ENCODE measurements at places on chromosomes 1 and 21. TPM values are rescaled to one million over a fixed set of nuclear protein-coding genes. Genes with fewer than 3 reads are reported as not detected.
A peak's percentile ranks its signal among the peaks of the same experiment; 100 is the strongest.

GRCh38 chr1:172069051-172069450 lies 227.8 kb downstream of the DNM3 start:
- DNase-seq, result no peak

GRCh38 chr21:41048145-41048544 lies 119.8 kb upstream of the BACE2 start:
- DNase-seq, result no peak

DNA sequence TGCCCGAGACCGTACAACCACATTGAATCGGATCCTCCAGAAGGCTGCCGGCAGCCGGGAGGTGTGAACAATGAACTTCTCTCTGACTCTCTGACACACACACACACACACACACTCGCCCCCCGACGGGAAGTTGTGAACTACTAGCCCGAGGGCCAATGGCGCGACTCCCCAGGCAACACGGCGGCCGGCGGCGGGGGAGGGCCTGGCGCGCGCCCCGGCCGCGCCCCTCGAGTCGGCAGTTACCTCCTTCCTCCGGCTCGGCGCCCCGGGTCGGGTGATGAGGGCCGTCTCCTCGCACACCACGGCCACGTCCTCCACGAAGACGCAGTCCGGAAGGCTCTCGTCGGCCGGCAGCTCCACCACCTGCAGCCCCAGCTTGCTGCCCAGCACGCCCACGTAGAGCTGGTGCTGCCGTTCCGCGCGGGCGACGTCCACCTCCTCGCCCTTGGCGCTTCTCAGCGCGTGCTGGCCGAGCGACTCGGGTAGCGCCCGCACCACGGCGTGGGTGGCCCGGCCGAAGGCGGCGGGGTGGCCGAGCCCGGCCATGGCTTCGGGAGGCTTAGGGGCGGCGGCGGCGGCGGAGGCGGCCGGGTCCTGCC lies 361 bp downstream of the DDAH1 start:
- peak; percentile 78 for DNase-seq

- DNase-seq, result no peak
Observed at GRCh38 chr1:186760446-186760845, 68.3 kb upstream of the PLA2G4A start.

- no peak for DNase-seq
Observed at GRCh38 chr1:9882296-9882944, 27.6 kb downstream of the CTNNBIP1 start.

DNA sequence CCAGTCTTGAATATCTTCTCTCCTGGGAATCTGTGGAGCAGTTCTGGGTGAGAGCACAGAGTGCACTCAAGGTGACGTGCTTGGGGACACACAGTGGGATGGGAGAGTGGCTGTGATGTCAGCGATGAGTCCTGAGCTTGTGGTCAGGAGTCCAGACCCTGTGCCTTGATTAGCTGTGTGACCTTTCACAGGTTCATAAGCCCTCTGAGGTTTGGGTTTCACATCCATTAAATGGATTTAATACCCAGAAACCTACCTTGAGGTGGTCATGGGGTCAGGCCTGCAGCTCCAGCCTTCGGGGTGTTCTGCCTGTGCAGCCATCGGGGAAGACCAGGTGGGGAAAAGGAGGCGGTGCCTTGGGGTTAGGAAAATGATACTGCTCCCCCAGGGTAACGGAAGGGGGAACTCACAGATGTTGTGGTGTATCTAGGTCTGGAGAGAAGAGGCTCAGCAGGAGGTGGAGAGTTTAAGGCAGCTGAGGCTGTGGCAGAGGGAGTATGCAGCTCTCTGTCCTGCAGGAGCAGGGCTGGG lies 38.5 kb upstream of the ETV3 start:
- DNase-seq, result no peak

- no peak for DNase-seq
Observed at GRCh38 chr1:113363935-113364334, 26.4 kb upstream of the MAGI3 start.

Gene TTC34
- 0.59 TPM for total RNA-seq

DNA sequence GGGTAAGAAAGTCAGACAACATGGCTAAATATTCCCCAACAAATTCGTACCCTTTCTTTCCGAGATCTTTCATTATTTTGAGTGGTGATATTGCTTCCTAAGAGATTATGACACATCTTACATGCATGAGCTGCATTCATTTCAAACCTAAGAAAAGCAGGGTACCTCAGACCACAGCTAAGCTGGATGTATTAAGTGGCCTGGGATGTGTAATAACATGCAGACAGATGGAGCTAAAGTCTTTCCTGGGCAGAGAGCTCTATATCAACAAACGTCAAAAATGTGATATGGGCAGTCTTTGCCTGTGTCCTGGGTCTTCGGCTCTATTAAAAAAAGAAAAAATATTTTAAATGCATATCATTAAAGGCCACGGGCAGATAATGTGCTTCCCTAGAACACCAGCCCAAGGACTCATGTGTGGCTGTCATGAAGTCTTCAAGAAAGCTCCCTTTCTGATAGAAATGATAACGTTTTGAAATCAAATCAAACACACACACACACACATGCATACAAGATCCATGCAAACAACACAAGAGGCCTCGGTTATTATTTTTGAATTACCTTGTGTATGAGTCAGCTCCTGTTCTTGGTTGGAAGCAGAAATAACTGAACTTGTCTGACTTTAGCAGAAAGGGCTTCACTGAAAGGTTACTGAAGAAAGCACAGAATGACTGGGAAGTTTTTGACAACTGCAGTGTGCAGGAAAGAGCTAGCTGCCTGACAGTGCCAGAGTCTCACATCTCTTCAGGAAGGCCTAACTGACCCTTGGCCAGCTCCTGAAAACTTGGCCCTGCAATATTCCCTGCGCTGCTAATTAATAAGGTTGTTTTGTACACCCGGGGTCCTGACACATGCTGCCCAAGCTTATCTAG lies 231.2 kb downstream of the DSCAM start:
- DNase-seq, result no peak

DNA sequence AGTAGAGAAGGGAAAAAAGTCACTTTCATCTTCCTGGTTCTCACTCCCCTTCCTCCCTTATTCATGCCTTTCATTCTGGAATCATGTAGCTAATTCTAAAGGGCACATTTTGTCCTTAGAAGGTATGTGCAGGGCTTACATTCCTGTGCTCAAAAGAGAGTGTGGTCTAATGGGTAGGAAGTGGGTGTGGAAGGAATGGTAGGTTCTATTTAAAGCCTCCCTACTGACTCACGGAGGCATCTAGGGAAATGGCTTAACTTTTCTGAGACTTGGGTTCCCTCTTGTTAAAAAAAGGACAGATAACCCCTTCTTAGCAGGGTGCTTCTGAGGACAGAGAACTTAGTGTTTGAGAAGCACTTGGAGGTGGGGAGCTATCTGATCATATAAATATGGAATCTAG lies 249.3 kb upstream of the DUSP10 start:
- DNase-seq, result no peak

GRCh38 chr1:7422081-7422480 lies 349.0 kb upstream of the VAMP3 start:
- no peak for DNase-seq

DNA sequence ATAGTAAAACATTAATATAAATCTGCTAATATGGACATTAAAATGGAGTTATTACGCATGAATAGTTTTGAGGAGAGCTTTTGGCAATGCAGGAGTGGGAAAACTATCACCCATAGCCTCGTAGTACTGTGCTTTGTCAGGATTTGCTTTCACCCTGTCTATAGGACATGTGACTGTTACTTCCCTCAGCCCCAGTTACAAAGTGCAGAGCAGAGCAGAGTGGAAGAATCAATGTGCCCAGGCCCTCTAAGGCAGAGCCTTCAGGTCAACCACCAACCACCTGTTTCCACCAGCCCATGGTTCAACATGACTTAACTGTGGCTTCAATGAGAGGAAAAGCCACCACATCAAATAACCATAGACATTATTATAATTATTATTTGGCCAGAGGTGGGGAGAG lies 68.9 kb upstream of the C8B start:
- no peak for DNase-seq

GRCh38 chr1:59556398-59556797 lies 258.4 kb upstream of the HOOK1 start:
- DNase-seq, result no peak

Gene EPHA10
- total RNA-seq, result 0.10 TPM

GRCh38 chr1:195053478-195053877 lies 1554.8 kb downstream of the KCNT2 start:
- DNase-seq, result no peak

- peak; percentile 65 for DNase-seq
Observed at GRCh38 chr21:46297338-46298271, 11.5 kb downstream of the YBEY start.

Gene AQP10
- 0.27 TPM for total RNA-seq

DNA sequence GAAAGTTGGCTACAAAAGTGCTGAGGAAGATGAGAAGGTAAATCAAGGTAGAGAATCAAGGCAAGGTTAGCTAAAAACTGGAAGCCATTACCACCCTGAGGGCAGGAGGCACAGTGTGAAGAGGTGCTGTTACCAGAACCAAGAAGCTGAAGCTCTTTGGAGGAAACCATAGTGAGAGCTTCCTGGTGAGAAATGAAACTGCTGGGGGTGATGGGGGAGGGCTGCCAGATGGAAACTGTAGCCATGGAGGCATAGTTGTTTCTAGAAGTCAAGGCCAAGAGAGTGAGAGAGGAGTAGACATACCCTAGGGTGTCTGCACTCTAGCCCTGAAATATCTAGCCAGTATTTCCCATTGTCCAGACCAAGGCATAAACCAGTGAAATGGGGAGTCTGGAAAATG lies 28.7 kb downstream of the IFI44 start:
- DNase-seq, result no peak

Gene NBPF20
- total RNA-seq, result 0.50 TPM

- DNase-seq, result no peak
Observed at GRCh38 chr1:157310401-157310800, 172.2 kb upstream of the ETV3 start.

DNA sequence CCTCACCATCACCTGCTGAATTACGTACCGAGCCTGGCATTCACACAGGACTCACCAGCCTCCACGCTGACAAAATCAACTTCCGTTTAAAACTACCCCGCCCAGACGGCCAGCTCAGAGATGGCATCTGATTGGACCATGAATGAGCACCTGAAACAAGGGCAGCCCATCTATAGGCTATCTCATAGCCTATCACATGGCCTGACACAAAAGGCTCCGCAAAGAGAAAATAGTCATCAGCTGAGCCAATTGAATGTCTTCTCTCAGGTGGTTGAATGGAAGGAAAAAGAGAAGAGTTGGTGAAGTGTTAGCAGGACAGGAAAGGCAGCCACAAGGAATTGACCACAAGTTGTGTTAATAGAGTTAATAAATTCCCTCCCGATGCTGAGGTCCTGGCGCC lies 50.6 kb upstream of the ZC3H12A start:
- no peak for DNase-seq

GRCh38 chr1:204479387-204480136 lies 15.0 kb downstream of the PIK3C2B start:
- no peak for DNase-seq

DNA sequence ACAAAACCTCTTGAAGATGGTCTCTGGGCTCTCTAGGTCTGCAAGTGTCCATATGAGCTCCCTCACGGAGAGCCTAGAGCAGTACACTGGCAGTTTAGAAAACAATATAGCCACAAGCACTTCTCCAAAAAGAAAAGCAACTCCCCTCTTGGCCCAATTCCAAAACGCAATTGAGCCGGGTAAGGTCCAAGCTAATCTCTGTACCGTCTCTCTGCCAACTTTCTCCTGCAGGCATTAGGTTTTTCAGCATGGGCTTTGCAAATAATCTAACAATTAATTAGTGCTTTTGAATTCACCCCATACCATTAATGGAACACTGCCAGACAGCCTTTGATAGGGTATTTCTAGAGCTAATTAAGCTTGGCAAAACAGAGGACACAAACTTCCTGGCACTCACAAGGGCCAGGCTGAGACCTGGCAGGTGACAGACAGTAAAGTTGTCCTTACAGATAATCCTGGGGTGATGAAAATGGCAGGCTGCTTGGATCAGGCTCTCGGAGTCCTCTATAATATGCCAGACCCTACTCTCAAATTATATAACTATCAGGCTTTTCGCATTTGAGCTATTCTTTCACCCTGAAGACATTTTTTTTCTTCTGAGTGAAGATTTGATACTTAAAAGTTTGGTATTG lies 39.8 kb downstream of the TGFBR3 start:
- DNase-seq, result peak; percentile 51
